ENCODE measurements at places on chromosomes 7 and 10.
A peak's percentile ranks its signal among the peaks of the same experiment; 100 is the strongest.

GRCh38 chr7:134331393-134331792 lies 14.7 kb upstream of the SLC35B4 start:
- no peak for DNase-seq

GRCh38 chr7:10824154-10824553 lies 149.5 kb upstream of the PHF14 start:
- DNase-seq, result no peak

GRCh38 chr7:101815826-101816594 lies 1.4 kb upstream of the CUX1 start:
- peak; percentile 88 for DNase-seq

GRCh38 chr10:87866412-87866974 lies 3.1 kb downstream of the PTEN start:
- no peak for DNase-seq

DNA sequence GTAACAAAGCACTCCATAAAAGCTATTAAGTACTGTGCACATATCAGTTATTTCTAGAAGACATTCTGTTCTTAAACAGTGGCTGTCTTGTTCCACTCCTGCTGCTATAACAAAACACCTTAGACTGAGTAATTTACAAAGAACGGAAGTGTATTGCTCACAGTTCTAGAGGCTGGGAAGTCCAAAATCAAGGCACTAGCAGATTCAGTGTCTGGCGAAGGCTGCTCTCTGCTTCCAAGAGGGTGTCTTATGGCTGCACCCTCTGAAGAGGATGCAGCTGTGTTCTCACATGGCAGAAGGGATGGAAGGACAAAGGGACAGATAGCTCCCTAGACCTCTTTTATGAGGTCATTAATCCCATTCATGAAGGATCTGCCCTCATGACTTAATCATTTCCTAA lies 424.2 kb upstream of the ZMIZ1 start:
- DNase-seq, result no peak

GRCh38 chr7:102169651-102170392 lies 116.8 kb upstream of the SH2B2 start:
- no peak for DNase-seq

DNA sequence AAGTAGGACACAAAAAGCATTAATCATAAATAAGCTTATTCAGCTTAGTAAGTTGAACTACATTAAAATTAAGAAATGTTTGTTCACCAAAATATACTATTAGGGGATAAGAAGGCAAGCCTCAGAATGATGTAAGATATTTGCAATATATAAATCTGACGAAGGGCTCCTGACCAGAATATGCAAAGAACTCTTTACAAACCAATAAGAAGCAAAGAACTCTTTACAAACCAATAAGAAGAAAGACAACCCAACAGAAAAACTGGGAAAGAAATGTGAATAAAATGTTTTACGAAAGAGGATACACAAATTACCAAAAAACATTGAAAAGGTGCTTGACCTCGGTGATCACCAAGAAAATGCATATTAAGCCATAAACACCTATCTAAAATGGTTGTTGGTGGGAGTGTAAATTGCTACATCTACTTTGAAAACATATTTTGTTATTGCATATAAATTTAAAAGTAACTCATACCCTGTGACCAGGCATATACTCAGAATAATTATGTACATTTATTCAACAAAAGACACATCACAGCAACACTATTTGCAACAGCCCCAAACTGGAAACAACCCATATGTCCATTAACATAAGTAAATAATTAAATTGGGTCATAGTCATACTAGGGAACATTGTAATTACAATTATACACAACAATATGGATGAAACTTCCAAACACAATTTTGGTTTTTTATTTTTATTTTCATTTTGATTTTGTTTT lies 83.3 kb upstream of the CTBP2 start:
- DNase-seq, result no peak

GRCh38 chr10:92822964-92823363 lies 25.4 kb upstream of the EXOC6 start:
- DNase-seq, result no peak

DNA sequence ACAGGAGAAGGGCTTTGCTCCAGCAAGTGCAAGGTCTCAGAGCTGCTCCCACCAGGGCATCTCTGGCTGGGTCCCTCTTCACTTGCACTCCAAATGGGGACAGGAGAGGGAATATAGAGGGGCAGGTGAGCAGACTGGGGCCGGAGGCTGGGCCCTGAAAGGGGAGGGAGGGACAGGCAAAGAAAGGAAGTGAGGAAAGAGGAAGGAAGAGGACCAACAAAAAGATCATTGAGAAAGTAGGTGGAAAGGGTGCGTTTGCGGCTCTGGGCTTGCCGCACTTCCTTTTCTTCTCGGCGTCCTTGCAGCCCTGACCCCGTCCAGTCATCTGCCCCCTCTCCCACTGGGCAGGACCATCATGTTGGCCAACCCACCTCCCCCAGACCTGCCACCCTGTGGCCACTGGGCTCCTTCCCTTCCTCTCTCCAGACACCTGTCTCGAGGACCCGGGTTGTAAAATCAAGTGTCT lies 14.0 kb downstream of the ITPRIP start:
- peak; percentile 27 for DNase-seq

DNA sequence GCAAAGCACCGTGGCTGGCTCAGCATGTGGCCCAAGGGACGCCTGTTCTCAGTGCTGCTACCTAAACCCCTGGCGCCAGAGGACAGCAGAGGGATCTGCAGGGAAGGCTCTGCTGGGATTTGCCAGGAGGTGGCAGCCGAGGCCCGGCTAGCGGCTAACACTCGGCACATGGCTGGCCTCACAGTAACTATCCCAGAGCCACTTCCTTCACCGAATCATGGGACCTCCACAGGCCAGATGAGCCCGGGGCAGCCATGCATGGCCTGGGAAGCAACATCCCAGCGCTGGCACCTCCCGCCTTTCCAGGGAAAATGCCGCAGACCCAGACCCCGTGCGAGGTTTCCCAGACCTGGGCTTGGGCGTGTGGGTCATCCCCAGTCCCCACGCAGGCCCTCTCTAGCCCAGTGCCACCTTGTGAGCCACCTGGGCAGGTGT lies 36.4 kb downstream of the DPYSL4 start:
- DNase-seq, result peak; percentile 88

- peak; percentile 85 for DNase-seq
Observed at GRCh38 chr7:44145969-44146911, 5.1 kb upstream of the MYL7 start.

- no peak for DNase-seq
Observed at GRCh38 chr10:131625041-131625440, 275.8 kb upstream of the PPP2R2D start.

GRCh38 chr7:127477295-127478023 lies 85.0 kb upstream of the ZNF800 start:
- DNase-seq, result no peak

GRCh38 chr7:40299097-40299496 lies 164.3 kb downstream of the SUGCT start:
- no peak for DNase-seq

GRCh38 chr7:1922071-1922869 lies 252.2 kb downstream of the ELFN1 start:
- no peak for DNase-seq

DNA sequence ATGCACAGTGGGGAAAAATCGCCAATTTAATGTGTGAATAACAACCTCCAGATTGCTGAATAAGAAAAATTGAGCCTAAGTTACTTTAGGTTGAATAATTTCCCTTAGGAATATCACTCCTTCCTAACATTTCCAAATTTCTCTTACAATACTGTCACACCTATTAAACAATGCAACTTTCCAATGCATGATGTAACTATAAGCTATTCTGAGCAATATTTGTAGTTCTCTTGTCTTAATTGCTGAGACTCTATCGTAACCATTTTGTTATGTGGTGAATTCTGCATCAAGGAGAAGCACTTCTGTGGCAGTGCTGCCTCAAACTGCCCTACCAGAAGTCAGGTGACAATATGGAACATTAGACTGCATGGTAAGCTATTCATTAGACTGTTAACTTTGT lies 386.7 kb upstream of the LRRN3 start:
- DNase-seq, result no peak

GRCh38 chr10:117616179-117616578 lies 73.6 kb downstream of the EMX2 start:
- no peak for DNase-seq

DNA sequence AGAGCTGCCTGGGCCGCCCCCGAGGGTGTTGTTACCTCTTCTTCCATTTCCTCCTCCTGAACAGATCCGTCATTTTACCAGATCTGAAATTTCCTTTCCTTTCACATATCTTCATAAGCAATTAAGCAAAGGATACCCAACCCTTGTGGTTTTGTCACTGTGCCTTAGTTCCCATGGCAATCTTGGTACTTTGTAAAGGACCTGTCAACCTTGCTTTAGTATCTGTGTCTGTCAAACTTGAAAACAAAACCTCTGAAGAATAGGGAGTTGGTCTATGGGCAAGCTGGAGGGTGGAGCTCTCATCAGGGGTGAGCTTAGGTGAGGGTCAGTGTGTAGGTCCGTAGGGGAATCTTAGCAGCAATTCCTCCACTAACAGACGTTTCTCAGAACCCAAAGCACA lies 25.4 kb upstream of the CCDC3 start:
- DNase-seq, result no peak

DNA sequence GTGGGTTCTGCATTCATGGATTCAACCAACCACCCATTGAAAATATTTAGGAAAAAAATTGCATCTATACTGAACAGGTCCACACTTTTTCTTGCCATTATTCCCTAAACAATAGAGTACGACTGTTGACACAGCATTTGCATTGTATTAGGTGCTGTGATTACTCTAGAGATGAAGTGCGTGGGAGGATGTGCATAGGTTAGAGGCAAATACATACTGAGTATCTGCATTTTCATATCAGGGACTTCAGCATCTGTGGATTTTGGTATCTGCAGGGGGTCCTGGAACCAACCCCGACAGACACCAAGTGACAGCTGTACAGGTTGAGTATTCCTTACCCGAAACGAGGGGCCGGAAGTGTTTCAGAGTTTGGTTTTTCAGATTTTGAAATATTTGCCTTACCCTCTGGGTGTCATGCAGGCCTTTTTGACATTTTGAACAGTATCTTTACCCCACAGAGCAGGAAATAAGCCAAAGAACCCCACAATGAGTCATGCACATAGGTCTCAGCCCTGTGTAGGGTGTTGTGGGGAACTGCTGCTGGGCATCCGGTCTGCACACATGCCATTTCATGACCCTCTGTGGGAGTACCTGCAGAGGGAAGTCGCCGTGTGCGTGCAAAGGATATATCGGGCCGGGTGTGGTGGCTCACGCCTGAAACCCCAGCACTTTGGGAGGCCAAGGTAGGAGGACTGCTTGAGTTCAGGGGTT lies 14.5 kb downstream of the NUDT5 start:
- no peak for DNase-seq

DNA sequence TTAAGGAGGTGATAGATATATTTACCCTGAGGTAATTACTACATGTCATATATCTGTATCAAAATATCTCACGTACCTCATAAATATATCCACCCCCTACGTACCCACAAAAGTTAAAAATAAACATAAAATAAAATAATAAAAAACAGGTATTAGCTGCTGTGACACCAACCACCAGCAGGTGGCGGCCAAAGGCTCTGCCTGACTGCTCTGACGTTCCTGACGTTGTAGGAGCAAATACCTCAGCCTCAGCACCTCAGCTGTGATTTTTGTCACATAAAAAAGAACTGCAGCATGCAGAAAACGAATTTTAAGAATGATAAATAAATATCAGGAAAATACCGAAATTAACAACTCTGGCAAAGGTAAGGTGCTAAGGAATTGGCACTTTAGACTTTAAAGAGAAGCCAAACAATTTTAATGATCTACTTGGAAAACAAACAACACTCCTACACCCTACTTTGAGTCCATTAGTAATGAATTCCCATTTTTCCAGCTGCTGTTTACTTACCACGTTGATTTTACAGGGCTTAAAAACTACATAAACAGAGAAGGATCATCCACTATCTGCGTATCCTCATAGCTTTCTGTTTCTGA lies 125.4 kb upstream of the TARP start:
- DNase-seq, result peak; percentile 57

DNA sequence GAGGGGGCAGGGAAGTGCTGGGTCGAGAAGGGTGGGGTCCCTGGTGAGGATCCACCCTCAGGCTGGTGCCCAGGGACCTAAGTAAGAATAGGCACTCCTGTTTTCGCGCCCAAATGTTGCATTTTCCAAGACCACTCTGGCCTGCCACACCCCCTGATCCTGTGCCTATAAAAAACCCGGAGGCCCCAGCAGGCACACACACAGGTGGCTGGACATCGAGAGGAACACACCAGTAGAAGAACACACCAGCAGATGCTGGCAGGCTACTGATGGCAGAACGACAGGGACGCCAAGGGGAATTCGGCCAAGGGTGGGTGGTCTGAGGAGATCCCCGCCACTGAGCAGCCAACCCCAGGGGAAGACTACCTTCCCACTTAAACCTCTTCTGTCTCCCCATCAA lies 633.9 kb upstream of the POT1 start:
- DNase-seq, result no peak

GRCh38 chr10:116201011-116201410 lies 72.0 kb downstream of the GFRA1 start:
- DNase-seq, result no peak

- DNase-seq, result no peak
Observed at GRCh38 chr7:6389728-6390127, 58.0 kb downstream of the DAGLB start.

DNA sequence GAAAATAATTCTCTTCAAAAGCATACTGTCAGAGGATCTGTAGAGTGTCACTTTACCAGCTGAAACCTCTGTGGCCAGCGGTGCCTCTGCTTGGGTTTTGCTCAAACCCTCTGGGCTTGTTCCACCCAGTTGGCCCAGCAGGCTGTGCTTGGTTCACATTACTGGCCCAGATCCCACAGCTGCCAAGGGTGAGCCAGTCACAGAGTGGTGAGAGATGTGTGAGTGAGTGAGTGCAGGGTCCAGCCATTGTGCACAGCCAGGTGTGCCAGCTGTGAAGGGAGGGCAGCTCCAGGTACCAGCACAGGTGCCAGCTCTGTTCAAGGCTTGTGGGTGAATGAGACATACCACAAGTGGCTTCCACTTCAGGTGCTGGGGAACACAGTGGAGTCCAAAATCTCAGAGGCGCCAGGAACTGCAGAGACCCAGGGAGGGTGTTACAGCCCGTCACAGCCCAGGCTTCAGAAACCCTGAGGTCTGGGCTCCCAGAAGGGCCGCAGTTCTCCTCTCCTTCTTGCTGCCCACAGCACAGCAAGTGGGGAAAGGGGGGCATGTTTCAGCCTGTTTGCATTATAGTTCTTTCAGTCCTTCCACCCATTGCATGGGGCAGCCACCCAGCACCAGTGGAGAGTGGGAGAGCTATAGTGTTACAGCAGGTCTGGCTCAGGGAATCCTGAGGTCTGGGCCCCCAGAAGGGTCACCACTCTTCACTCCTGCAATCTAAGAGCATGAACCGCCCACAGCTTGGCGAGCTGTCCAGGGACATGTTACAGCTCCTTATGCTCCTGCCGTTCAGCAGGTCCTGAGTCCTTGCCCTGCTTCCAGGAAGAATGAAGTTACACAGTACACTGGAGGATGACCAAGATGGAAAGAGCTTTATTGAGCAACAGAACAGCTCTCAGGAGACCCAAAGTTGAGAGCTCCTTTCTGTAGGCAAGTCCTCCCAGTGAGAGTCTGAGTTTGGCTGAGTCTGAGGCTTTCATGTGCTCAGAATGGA lies 931.7 kb upstream of the SORCS1 start:
- no peak for DNase-seq

- DNase-seq, result no peak
Observed at GRCh38 chr10:104349623-104350126, 4.0 kb upstream of the CFAP58 start.

- DNase-seq, result no peak
Observed at GRCh38 chr10:74032900-74033655, 35.2 kb downstream of the VCL start.

All from right hindlimb (tissue), 1 donor.